ENCODE measurements at places on chromosomes 2 and 18. TPM values are rescaled to one million over a fixed set of nuclear protein-coding genes. Genes with fewer than 3 reads are reported as not detected.

DNA sequence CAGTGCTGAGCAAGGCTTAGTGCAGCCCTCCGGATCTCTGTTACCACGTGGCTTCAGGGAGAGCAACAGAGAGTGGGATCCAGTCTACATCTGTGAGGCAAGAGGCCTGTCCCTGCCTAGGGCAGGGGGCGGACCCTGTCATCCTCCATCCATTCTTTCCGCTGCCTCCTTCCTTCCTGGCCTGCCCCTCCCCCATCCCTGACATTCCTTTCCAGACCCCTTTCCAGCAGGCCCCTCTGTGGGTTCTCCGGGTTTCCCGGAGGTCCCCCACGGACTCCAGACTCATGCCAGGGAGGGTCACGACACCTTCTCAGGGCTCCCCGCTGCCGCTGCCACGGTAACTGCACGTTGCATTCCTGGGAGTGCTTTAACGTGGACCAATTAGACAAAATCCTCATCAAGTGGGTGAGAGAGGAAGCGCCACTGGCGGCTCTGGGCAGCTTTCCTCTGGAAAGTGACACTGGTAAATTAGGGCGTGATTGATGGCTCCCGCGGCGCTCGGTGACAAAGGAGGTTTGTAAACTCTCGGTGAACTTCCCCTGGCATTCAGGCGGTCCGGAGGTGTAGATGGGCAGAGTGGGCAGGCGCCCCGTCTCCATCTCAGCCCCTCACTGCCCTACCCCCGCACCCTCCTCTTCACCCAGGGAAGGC is 11.4 kb downstream of the ATOH8 start:
- no peak for DNase-seq

NEB gene
- total RNA-seq, result 0.64 TPM

STARD6 gene
- total RNA-seq, result not detected

DNA sequence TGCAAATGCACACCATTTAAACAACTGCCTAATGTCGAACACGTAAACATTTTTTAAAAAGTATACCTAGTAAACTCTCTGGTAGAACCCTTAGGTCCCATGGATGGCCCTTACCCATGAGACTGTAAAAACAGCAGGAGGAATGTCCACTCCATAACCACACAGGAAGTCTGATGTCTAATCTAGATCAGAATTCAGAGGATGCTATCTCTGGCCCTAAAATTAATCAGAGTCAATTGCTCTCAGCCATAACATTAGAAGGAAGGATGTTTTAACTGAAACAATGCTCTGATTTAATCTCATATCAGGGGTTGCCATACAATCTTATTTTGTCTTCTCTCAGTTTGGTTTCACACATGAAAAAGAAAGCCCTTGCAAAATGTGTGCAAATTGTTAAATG is 416.3 kb upstream of the PIK3C3 start:
- no peak for DNase-seq

DNA sequence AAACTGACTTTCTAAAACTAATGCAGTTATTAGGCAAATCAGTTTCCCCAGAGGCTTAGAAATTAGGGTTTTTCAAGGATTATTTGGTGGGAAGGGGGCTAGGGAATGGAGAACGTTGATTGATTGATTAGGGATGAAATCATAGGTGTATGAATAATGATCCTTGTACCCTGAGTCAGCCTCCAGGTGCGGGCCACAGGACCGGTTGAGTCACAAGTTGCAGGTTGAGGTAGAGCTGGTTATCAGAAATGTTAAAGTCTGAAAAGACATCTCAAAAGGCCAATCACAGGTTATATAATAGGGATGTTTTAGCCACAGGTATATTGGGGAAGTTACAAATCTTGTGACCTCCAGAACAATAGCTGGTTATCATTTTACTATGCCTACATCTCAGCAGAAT is 341.8 kb upstream of the GULP1 start:
- DNase-seq, result no peak

DNA sequence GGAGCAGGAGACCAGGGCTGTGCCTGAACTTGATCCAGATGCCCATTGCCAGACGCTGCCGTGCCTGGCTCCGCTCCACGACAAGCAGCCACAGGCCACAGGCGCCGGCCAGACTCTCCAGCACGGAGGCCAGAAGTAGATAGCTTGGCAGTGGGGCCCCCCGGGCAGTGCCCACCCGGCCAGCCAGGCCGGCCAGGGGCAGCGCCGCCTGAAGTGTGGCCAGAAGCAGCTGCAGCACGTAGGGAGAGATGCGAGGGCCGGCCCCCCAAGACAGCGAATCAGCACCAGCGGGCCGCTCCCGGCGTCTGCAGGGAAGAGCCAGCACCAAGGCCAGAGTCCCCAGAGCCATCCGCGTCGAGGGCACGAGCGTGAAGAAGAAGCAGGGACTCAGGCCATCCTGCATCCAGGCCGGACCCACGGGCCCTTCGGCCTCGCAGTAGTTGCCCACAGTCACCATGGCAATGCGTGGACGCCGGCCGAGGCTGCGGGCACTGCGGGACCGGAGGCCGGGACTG is 484 bp downstream of the ABCB6 start:
- peak; percentile 91 for DNase-seq

GRCh38 chr2:237615631-237616249 is 11.6 kb upstream of the LRRFIP1 start:
- DNase-seq, result no peak

DNA sequence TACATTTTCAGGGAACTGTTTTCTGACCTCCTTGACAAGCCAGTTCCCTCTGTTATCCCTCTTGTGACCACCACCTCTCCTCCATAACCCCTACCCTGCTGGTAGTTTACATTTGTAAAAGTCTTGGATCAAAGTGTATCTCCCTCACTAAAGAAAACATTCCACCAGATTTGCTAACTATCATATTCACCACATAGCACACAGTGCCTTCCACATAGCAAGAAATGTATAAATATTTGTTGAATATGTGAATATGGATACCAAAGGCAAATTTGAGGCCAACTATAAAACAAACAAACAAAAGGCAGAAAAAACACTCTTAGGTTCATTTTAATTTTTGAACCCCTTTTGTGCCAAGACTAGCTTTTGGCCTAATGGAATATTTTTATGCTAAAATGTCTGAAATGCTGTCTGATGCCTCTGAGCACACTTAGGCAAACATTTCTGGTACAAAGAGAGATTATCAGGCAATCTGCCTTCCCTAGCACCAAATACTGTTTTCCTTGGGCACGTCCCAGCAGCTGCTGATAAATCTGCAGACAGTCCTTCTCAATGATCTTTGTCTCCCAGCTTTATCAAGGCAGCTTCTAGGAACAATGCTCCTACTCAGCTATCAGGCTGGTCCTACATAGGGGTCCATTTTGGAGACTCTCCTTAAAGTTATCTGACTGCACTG is 26.7 kb upstream of the ST8SIA3 start:
- DNase-seq, result no peak

Measured in mesenteric fat pad (tissue), 1 donor.